Stimulated activated CD4-positive, alpha-beta T cell treated with anti-CD3 and anti-CD28 coated beads, TNF-alpha, amount 100 ng/mL, for 48 hours (primary cell): ENCODE measurements at places on chromosomes 3 and 15.

GRCh38 chr3:37309921-37310665, 135.7 kb upstream of the LRRFIP2 start:
- DNase-seq: no peak

DNA sequence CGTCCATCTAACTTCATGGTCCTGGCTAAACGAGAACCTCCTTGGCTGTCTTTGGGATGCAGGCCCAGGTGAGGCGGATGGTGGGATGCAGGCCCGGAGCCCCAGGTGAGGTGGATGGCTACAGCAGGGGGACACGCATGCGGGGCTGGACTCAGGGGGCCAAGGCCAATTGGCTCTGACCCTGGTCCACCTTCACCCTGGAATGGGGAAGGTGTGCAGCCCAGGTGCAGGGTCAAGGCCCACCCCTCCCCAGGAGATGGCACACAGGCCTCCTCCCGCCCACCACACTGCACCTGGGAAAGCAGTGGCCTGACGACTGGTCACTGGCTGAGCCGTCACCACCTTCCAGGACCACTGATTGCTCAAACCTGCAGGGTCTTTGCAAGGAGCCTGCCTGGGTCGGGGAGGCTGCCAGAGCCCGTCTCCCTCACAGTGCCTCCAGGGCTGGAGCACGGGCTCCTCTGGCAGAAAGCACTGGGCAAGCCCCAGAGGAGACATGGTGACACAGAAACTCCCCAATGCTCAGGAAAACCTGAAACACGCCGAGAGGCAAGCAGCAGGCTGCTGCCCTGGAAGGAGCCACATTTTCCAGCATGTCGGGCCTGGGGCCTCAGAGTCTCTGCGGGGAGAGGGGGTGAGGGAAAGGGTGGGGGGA, 159.6 kb downstream of the LRRK1 start:
- DNase-seq: no peak

DNA sequence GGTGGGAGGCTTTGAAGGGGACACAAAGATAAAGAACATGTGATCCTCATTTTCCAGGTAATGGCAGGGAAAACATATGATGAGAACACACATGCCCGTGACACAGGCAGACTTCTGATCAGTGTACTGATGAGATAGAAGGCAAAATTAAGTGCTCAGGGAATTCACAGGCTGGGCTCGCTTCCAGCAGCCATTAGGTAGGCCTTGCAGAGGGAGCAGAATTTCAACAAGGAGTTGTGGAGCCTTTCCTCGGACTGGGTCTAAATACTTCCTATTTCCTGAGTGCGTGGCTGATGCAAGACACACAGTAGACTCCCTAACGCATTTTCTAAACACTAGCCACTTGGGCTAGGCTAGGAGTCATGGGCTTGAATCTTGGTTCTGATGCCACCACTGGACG, 74.0 kb upstream of the ETV5 start:
- no peak for DNase-seq

- no peak for DNase-seq
Measured at GRCh38 chr3:111610612-111611054, 15.5 kb upstream of the ZBED2 start.

DNA sequence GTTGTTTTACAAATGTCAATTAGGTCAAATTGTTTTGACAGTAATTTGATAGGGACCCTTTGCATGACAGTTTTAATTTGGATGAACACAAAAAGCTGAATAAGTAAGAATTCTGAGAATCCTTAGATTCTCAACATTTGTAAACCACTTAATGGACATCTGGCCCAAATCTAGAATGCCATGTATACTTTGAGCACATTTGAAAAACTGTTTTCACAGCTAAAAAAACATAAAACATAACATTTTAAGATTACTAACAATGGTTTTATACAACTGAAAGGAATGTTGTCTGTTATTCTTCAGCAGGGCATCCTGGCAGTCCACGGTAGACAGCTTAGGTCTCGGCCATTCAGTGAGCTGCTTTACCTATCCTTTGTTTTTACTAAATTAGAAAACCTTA, 34.5 kb upstream of the TM2D3 start:
- no peak for DNase-seq
